Activated T-cell treated with anti-CD3 and anti-CD28 coated beads, Interleukin-2, amount 50 U/mL, for 1 hour (primary cell): ENCODE measurements at places on chromosomes 1 and 21.

DNA sequence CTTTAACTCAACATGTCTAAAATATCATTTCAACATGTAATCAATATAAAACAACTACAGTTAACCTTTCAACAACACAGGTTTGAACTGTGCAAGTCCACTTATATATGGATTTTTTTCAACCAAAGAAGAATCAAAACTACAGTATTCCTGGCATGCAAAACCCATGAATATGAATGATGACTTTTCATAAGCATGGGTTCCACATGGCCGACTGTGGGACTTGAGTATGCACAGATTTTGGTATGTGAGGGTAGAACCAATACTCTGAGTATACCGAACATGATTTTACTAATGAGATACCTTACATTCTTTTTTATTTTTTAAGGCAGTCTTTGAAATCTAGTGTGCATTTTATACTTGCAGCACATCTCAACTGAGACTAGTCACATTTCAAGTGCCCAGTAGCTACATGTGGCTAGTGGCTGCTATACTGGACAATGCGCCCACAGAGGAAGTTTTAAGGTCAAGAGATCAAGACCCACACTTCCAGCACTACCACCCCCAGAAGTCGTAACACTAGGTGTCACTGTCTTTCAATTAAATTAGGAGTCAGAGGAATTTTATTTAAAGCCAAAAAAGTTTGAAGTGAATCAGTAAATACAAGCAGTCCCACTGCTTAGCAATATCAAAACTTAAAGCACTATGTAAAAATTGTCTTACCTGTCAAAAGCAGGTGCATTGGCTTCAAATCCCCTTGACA, 40.0 kb downstream of the SYNJ1 start:
- DNase-seq: no peak

DNA sequence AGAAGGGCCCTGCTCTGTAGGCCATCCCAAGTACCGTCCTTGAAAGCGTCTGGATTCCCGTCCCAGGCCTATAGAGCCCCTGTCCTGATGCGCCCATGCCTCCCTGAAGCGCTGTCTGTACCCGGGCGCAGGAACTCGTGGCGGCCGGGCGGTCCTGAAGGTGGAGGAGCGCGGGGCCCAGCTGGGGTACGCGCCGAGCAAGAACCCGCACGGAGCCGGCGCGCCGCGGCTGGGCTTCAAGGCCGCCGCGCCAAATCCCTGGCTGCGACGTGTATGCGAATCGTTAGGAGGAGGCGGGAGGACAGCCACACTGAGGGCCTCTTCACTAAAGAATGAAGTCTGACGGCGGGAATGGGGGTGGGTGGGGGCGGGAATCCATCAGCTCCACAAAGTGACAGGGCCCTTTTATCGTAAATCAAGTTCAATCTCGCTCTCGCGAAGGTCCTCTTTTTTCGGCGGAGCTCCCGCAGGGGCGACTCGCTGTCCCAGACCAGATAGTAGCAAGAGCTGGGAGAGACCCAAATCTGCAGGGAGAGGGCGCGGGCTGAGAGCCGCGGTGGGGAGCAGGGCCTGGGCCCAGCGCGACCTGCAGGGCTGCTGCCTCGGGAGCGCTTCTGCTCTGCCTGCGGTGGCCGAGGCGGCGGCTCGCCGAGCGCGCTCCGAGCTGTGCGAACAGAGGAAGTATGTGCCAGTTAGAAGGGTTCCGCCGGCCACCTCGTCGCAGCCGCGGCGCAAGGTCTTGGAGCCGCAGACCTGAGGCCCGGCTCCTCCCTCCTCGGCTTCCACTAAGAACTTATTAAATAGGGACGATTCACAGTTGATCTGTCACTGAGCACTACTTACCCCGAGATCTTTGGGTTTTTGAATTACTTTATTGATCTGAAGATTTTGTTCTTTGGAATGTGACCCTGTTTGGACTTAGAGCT, 10.4 kb downstream of the BARHL2 start:
- no peak for DNase-seq

DNA sequence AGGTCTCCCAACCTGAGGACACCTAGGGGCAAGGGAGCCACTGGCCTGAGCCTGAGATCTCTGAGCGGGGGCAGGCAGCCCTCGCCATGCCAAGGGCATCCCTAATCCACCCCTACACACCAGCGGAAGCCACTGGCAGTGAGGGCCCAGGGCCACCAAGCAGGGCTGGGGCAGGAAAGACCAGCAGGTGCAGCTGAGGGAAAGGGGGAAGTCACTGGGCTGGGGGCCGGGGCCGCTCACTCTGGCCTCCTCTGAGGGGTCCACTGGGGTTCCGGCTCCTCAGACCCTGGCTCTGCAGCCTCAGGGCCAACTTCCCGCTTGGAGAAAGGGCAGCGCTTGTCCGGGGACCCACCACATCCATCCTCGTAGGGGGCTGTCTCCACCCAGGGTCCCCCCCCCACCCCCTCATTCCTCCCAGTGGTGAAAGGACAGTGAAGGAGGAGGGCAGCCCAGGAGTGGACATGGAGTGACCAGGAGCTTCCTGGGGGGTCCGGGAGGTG, 42.5 kb upstream of the ACTRT2 start:
- no peak for DNase-seq

DNA sequence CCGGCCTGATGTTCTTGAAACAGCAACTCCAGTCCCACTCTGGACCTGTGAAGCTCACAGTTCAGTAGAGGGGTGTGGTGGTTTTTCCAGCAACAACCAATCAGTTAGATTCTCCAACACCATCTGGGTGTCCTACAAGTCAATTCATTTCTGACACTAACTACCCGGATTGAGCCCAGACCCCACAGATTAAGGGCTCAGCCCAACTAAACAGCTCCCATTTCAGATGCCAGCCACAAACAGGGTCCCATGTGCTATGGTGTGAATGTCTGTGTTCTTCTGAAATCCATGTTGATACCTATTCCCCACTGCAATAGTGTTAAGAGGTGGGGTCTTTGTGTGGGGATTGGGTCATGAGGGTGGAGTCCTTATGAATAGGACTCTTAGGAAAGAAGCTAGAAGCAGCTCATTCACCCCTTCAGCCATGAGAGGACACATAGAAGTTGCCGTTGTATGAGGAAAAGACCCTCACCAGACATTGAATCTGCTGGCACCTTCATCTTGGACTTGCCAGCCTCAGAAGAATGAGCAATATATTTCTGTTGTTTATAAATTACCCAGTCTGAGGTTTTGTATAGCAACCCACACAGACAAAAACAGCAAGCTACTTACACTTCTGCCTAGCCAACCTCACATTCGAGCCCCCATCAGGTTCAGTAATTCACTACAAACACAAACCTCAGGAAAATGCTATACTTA, 53.6 kb downstream of the IRF2BP2 start:
- no peak for DNase-seq

DNA sequence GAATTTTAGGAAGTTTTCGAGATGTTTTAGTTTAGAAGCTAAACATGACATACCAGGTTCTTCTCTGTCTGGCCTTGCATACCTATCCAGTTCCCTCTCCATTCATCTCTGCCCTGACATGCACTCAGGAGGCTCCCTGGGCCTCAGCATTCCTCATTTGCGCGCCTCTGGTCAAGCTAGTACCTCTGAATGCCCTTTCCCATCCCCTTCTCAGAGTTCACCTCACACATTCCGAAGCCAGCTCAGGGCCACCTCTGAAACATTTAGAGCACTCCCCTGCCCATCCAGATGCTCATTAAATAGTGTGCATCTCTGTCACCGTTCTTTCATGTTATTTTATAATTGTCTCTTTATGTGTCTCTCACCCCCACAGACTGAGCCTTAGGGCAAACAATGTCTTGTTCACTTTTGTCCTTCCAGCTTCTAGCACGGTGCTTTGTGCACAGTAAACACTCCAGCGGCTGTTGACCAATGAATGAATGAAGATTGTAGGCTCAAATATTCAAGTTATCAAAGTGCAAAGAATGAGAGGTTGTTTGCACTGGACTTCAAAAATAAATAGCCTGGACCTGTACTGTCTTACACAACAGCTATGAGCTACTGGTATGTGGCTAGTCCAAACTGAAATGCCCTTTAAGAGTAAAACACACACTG, 1.2 kb upstream of the DHCR24 start:
- DNase-seq: no peak

GRCh38 chr1:64171797-64172281, 31.6 kb upstream of the UBE2U start:
- DNase-seq: no peak

GRCh38 chr1:6349254-6349943, 44.2 kb downstream of the ACOT7 start:
- DNase-seq: no peak

GRCh38 chr1:14242123-14242522, 356.4 kb upstream of the KAZN start:
- no peak for DNase-seq

DNA sequence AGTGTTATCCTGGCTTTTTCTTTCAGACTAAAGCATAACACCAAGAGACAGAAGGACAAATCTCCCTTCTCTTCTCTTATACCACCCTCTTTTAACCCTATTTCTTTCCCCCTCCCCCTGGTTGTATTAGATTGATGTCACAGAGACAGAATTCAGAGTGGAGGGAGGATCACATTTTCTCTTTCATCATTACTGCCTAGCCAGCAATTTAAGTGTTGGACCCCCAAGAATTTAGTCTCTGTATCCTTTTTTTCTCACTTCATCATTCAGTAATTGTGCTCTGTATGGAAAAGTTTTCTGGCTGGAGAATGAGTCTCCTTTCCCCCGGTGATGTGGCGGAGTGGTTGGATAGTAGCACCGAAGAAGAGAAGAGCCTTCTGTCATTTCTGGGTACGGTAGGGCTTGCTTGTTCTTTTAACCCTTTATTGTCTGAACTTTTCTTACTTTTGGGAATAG, 124.8 kb downstream of the CLEC20A start:
- DNase-seq: no peak

GRCh38 chr1:159949981-159950381, 4.1 kb downstream of the SLAMF9 start:
- DNase-seq: no peak

GRCh38 chr1:168146160-168146539, 9.4 kb upstream of the GPR161 start:
- no peak for DNase-seq

- no peak for DNase-seq
These were observed 18.1 kb upstream of the PADI3 start for GRCh38 chr1:17230671-17231310.

DNA sequence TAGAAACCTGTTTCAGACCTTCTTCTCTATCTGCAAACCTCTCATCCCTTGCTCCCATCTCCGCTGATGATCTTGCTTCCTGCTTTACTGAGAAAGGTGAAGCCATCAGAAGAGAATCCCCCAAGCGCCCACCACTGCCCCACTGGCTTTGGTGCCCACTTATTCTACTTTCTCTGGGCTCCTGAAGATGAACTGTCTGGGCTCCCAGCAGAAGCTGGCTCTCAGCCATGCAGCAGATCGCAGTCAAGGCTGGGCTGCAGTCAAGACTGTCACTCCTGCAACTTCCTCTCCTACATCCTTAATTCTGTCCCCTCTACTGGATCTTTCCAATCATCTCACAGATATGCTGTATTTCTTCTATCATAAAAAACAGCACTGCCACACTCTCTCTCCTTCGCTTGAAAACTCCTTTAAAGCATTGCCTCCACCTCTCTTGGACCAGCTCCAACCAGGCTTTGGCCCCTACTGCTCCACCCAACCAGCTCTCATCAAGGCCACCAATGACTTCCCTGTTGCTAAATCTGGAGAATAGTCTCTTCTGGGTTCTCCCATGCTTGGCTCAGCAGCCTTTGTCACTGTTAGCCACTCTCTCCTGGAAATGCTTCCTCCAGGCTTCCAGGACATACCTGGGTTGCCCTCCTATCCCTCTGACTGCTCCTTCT, 25.8 kb downstream of the TRIM62 start:
- no peak for DNase-seq

GRCh38 chr21:17089091-17089491, 423.8 kb upstream of the CXADR start:
- no peak for DNase-seq

- DNase-seq: no peak
These were observed 44.1 kb upstream of the ATP2B4 start for GRCh38 chr1:203582568-203582967.

- no peak for DNase-seq
These were observed 5.1 kb upstream of the HMGCS2 start for GRCh38 chr1:119773711-119774241.

DNA sequence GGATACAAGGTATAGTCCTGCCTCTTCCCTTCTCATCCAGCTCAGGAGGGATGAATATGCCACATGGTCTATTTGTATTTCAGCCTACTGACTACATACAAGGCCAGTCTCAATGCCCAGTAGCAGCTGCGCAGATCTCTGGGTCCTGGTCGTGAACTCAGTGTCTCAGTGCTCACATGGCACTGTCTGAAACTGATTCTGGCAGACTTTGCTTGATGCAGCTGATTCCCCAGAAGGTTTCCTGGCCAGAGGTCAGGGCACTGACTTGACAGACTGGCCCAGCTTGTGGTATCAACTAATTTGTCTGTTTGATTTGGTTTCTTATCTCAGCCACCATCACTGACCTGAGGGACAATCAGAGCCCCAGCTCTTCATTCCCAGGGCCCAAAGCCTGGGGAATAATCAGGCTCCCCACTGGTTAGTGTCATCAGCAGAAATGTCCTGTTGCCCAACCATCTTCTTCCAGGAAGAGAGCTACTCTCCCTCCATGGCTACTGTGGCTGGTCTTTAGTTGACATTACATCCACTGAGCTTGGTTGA, 7.5 kb upstream of the SPRR4 start:
- no peak for DNase-seq

- DNase-seq: no peak
These were observed 663 bp downstream of the ATP13A2 start for GRCh38 chr1:17011092-17011438.

- DNase-seq: no peak
These were observed 124.8 kb downstream of the RIPK4 start for GRCh38 chr21:41641821-41642701.

DNA sequence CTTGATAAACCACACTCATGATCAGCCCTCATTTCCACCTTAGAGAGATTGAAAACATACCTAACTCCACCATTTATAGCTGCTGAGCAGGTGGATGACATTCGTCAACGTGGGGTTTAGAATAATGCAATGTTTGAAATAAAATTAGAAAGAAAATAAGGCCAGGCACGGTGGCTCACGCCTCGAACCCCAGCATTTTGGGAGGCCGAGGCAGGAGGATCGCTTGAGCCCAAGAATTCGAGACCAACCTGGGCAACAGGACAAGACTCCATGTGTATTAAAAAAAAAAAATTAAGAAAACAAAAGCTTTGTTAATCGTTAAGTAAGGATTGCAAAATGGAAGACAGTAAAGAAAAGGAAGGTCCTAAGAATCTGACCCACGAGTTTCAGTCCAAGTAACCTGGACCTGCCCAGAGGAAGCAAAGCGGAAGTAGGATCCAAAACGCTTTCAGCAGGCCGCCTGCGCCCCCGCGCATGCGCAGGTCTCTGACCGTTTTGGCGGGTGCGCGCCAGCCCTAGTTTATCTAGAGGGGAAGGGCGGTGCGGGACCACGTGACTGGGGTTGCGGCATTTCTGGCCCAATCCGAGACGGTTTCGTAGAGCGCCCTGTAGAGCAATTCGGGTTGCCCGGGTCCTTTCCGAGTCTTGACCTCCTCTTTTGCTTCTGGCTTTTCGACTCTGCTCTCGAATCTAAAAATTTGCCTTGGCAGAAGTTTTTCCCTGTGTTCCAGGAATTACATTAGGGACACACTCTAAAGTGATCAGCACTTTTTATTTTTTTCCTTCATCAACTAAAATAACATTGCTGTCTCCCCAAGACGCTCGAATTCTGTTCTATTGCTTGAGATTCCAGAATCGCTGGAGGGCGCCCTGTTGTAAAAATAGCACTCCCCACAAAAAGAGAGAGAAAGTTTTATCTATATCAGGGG, 22.5 kb downstream of the ANP32E start:
- DNase-seq: peak; percentile 86

- no peak for DNase-seq
These were observed 21.2 kb upstream of the TMEM61 start for GRCh38 chr1:54959241-54959640.
